ENCODE measurements at places on chromosomes 7 and 10. TPM values are rescaled to one million over a fixed set of nuclear protein-coding genes. Genes with fewer than 3 reads are reported as not detected.

DNA sequence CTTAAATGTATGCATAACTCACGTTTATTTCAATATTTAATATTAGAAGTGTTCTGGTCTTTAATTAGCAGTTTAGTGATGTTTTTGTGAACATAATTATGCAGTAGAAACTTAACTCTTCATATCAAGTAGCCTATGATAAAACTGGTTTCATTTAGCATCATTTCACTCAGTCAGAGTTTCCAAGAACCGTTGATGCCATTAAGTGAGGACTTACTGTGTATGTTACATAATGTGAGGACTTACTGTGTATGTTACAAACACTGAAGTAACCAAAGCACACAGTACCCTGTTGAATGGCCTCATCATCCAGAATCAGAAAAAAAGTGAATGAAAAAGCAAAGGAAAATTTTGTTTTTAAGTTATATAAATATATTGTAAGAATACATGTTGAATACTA, 32.9 kb upstream of the PBLD start:
- no peaks in the 10 kb centered on the region for H3K4me1 ChIP-seq
- no peak overlapping the region for H3K27ac ChIP-seq
- peaks cover 18% of the 10 kb centered on the region for H3K36me3 ChIP-seq
- H3K27me3 ChIP-seq = no peaks in the 10 kb centered on the region

DNA sequence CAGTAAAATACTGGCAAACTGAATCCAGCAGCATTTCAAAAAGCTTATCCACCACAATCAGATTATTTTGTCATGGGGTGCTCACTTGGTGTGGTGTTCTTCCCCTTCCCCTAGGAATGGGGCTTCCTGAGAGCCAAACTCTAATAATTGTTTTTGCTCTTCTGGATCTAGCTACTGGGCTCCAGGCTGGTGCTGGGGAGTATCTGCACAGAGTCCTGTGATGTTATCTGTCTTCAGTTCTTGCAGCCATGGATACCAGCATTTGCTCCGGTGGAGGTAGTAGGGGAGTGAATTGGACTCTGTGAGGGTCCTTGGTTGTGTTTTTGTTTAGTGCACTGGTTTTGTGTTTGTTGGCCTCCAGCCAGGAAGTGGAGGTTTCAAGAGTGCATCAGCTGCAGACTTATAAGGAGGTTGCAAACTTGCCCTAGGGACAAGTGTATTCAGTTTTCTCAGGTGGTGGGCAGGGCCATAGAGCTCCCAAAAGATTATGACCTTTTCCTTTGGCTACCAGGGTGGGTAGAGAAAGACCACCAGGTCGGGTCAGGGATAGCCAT, 308.5 kb upstream of the MAGI2 start:
- no peaks in the 10 kb centered on the region for H3K27me3 ChIP-seq
- H3K4me1 ChIP-seq = no peaks in the 10 kb centered on the region
- no peaks in the 10 kb centered on the region for H3K36me3 ChIP-seq

DNA sequence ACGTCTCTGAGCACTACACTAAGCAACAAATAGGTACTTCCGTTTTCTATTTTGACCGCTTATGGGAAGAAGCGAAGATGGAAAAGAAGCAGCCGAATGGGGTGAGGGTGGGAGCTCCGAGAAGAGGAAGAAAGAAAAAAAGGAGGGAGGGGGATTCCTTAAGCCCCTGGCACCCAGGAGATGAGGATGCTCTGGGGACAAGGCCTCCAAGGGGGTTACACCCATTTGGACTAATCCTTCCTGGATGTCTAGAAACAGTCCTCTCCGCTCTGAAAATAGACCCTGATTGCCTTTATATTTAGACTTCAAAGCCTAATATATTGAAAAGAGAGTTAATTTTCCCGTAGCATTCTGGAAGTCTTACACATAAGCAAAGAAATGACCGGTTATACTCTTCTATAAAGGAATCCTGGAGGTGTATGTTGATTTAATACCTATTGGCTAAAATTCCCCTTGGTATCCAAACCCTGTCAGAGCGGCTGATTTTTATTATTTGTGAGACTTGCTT, 676 bp upstream of the HTR7 start:
- peak overlapping the region; percentile 66 for H3K27ac ChIP-seq
- DNase-seq = no peak
- peaks cover 10% of the 10 kb centered on the region for H3K4me1 ChIP-seq
- no peaks in the 10 kb centered on the region for H3K27me3 ChIP-seq
- H3K36me3 ChIP-seq = no peaks in the 10 kb centered on the region

IL2RA gene
- 21.0 TPM for total RNA-seq

GRCh38 chr7:30648744-30649540, 33.3 kb downstream of the CRHR2 start:
- no peaks in the 10 kb centered on the region for H3K36me3 ChIP-seq
- no peak overlapping the region for H3K27ac ChIP-seq
- H3K4me1 ChIP-seq = no peaks in the 10 kb centered on the region
- H3K27me3 ChIP-seq = no peaks in the 10 kb centered on the region
- no peak overlapping the region for H3K4me3 ChIP-seq

DNA sequence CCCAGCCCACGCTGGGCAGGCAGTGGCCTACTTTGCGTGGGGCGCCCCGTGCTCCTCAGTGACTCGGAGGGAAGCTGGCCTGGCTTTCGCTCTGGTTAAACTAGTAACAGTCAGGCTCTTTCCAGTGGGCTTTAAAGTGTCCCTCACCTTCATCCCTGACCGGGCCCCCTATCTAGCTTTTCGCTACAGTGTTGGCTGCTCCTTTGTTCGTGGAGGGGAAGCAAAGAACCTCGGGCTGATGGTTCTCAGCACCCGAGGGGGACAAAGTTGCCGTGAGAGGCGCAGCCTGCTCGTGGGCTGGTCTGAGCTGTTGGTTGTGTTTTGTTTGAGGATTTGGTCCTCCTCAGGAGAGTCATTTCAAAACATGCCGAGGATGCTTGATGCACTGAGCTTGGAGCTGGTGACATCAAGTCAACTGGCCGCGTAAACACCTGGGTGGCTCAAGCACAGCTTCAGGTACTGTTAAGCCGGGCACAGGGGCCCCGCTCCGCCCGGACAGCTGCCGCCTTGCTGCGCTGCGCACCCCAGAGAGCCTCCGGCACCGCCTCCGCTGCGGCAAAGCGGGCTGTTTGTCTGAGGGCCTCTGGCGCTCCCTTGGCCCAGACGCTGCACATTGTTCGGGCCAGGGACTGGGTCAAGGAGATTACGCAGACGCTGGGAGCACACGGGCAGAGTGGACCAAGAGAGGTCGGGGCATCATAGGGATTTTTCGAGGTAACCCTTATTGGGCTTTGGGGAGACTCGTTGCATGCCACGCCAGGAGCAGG, 1.6 kb downstream of the DLX6 start:
- no peaks in the 10 kb centered on the region for H3K36me3 ChIP-seq
- H3K4me3 ChIP-seq = peak overlapping the region; percentile 60
- no peak overlapping the region for H3K27ac ChIP-seq

- no peak overlapping the region for H3K27ac ChIP-seq
- no peaks in the 10 kb centered on the region for H3K4me1 ChIP-seq
- no peaks in the 10 kb centered on the region for H3K36me3 ChIP-seq
- H3K27me3 ChIP-seq = no peaks in the 10 kb centered on the region
Measured at GRCh38 chr10:15363031-15363430, 8.1 kb downstream of the FAM171A1 start.
